ENCODE measurements at places on chromosomes 2 and 18.
A peak's percentile ranks its signal among the peaks of the same experiment; 100 is the strongest.

GRCh38 chr2:16674154-16674553 is 8.5 kb upstream of the CYRIA start:
- DNase-seq: no peak

DNA sequence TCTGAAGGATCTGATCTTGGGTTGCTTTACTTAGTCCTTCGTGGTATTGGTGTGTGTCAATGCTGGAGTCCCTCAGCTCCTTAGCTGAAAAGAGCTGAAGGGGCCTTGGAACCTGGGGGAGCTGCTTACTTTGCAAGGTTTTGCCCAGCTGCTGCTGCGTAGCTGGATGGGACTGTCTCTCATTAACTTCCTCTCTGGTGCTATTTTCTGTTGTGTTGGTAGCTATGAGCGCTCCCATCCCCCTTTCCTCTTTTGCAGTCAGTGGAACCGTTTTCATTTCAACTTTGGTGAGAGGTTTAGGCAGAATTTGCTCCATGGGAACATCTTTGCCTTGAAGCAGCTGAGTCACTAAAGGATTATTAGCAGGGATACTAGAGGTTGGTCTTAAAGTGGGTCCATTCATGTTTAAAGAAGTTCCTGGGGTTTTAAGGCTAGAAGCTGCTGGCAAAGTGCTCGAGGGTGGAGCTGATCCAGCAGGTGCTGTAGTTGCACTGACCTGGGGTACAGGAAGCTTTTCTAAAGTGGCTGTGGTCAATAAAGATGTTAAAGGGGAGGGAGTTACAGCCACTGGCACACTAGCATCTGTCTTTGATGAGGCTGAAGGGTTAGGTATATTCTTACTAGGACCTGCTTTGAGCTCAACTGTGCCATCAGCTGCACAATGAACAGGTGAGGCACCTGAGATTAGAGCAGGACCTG is 69.9 kb upstream of the DTNB start:
- no peak for DNase-seq

DNA sequence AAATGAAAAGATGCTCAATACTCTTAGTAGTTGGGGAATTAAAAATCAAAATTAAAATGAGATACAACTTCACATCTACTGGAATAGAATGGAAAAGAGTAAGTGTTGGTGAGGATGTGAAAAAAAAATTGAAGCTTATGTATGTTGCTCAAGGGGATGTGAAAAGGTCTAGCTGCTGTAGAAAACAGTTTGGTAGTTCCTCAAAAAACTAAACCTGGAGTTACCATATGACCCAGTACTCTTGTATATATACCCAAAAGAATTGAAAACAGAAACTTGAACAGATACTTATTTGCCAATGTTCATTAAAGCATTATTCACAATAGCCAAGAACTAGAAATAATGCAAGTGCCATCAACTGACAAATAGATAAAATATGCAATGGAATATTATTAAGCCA is 208.4 kb downstream of the FIGN start:
- no peak for DNase-seq

- no peak for DNase-seq
Measured at GRCh38 chr2:42036413-42036812, 11.4 kb upstream of the PKDCC start.

DNA sequence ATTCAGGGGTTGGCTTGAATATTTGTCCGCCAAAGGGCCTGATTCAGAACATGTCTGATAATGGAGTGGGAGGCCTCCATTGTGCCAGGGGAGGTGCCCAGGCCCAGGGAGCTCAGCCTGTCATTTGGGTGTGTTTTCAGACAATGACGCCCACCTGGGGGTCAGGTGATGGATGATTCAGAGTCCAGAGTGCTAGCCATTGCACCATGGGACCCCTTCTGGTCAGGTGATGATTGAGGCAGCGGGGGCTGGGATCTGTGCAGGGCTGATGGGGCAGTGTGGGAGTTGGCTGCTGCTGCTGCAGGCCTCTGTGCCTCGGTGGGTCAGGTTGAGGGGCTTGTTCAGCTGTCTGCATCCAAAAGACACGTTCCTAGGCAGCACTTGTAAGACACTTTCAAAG is 8.3 kb upstream of the ARHGEF4 start:
- DNase-seq: no peak

DNA sequence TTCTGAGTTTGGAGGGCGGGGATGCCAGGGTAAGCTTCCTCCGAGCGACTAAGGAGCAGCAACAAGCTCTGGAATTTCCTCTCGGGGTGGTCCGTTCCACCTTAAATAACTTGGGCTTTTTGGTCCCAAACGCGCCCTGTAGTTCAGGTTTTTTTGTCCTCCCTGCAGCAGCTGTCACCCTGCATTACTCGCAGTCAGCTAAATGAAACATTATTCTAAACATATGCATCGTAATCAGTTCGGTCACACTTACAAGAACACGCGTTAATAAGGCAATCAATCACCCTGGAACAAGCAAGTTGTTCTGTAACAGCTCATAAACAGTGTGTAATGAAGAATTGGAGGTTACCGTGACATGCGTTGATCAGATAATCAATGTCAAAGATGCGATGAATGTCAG is 8.3 kb downstream of the EVX2 start:
- no peak for DNase-seq

DNA sequence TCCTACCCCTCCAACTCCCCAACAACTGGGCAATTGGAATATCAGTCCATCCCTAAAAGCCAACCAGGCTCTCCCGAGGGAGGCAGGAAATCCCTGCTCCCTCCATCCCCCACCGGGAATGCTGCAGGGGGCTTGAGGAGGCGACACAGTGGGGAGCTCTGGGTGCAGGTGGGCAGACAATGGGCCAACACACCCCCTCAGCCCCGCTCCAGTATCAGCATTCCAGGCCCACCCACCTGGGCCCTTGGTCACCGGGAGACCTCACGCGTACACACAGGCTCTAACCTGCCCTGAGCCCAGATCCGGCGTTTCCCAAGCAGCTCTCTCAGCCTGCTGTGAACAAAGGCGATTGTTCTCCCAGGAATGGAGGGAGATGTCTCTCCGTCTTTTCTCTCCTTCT is 37.6 kb upstream of the FZD7 start:
- no peak for DNase-seq

DNA sequence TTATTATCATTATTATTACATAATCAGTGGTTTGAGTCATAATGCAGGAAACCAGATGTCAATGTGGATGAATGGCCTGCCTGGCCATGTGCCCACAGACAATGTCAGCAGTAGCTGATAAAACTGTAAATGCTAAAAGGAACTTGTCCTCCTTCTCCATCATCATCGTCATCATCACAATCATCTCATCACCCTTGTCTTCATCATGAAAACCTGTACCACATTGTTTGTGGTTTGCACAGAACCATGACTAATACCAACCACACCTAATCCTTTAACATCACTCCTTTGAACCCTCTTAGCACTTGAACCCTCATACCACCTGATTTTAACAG is 96.0 kb downstream of the HNMT start:
- DNase-seq: peak; percentile 45

GRCh38 chr2:58146707-58147106 is 94.4 kb downstream of the FANCL start:
- DNase-seq: no peak

GRCh38 chr2:46970334-46971288 is 55.0 kb upstream of the MCFD2 start:
- peak; percentile 80 for DNase-seq

DNA sequence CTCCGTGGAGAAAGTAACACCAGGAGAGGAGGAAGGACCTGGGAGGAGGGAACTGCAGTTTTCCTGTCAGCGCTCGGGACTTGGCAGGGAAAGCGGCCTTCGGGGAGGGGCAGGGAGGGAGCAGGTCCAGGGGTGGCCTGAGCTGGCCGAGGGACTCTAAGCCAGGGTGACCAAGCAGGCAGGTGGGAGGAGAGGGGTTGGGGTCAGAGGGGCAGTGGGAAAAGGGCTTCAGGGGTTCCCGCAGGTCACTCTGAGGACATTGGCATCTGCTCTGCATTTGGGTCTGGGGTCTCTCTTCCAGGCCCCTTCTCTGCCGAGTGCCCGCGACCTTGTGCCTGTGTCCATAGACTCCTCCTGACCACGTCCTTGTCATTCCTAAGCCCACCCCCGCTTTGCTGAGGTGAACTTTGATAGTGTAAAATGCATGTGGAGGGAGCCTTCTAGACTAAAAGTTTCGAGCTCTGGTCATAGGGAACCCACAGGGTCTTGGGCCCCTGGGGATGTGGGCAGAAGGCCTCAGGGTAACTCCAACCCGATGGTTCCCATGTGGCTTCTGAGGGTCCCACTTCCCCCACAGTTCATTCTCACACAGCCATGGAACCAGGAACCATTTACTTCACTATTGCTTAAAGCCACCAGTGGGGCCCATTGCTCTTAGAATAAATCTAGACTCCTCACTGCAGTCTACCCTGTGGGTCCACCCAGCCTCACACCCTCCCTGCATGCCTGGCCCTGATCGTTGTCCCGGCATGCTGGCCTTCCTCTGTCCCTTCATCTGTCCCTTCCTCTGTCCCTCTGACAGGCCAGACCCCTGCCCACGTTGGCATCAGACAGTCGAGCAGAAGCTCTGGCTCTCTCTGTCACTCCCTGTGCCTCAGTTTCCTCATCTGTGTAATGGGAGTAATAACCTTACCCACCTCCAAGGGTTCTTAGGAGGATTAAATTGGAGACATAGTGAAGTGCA is 229.2 kb downstream of the SEPTIN10 start:
- DNase-seq: no peak

GRCh38 chr2:42944779-42945415 is 152.5 kb upstream of the HAAO start:
- DNase-seq: no peak

- DNase-seq: no peak
Measured at GRCh38 chr2:52336951-52337350, 1305.0 kb upstream of the NRXN1 start.

DNA sequence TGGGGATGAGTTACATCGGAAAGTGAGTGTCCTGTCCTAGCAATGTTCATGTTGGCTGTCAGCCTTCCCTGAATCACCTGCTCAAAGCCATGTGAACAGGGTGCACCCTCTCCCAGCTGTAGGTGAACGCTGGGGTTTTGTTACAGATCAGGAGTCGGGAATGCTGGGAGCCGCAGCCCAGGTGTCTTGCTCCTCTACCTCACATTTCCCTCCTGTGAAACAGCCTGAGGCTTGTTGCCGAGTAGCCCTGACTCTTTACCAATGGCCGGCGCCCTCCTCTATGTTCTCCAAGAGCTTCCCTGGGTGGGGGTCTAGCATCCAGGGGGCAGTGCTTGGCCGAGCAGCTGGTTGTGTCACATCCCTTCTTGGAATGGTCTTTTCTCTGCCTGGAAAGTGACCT is 164.7 kb downstream of the SH3RF3 start:
- DNase-seq: no peak

DNA sequence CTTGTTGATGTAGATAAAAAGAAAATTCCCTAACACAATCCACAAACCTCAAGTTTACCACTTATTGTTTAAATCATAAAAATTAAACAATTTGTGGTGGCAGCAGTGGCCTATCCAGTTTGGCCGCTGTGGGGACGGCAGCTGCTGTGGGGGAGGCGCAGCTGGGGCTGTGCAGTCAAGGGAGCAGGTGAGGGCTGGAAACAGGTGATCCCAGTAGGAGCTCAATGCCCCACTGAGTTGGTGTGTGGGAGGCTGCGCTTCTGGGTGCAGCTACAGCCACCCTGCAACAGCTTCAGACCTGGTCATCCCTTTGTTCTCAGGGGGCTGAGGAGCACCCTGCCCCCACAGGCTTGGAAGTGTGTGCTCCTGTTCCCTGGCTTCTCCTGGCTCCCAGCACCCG is 266.0 kb upstream of the FSIP2 start:
- DNase-seq: no peak

GRCh38 chr2:237643582-237644380 is 16.4 kb downstream of the LRRFIP1 start:
- no peak for DNase-seq

DNA sequence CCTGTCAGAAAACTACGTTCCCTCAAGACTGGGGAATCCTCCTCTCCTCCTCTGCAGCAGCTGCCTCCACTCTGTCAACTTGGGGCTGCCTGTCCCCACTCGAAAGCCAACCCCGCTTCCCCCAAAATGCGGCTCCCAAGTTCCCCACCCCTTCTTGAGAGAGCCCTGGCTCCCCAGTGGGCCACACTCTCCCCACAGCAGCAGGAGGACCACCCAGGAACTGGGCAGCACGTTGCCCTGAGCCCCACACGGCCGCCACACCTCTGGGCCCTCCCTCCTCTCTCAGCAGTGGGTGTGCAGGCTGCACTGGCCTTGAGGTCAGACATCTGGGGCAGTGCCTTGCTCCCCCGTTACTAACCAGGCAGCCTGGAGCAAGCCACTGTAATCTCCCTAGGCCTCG is 9.6 kb upstream of the TEX51 start:
- DNase-seq: no peak

DNA sequence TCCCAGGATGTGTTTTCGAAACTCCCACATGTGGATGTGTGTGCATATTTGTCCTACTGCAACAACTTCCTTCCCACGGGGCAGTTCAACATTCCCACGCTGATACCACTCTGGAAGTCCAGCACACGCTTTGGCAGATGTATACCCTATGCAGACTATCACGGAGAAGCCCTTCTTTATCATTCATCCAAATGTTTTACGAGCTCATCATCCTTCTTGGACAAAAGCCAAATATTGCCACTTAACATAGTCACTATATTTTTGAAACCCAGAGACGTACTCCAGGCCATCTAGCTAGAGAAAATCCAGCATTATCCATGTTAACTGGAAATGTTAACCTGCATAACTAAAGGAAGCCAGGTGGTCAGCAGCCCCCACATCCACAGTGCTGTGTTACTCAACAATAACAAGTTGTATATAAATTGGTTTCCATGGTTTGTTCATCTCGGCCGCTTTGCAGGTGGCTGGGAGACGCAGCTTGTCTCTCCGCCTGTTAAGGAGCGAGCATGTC is 131.5 kb downstream of the ZNF532 start:
- DNase-seq: no peak

DNA sequence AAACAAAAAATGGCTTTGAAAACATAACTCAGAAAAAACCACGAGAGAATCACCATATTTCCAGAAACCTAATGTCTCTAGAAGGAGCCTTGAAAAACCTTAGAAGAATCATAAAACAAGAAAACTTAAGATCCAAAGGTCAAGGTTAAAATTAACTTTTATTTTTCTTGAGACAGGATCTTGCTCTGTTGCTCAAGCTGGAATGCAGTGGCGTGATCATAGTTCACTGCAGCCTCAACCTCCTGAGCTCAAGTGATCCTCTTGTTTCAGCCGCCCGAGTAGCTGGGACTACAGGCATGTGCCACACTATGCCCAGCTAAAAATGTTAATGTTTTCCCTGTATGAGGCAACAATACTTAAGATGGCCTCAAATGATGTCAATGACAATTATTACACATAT is 254.2 kb upstream of the SESTD1 start:
- DNase-seq: no peak
